Effector CD4-positive, alpha-beta T cell (primary cell): ENCODE measurements at places on chromosomes 1 and 21.

DNA sequence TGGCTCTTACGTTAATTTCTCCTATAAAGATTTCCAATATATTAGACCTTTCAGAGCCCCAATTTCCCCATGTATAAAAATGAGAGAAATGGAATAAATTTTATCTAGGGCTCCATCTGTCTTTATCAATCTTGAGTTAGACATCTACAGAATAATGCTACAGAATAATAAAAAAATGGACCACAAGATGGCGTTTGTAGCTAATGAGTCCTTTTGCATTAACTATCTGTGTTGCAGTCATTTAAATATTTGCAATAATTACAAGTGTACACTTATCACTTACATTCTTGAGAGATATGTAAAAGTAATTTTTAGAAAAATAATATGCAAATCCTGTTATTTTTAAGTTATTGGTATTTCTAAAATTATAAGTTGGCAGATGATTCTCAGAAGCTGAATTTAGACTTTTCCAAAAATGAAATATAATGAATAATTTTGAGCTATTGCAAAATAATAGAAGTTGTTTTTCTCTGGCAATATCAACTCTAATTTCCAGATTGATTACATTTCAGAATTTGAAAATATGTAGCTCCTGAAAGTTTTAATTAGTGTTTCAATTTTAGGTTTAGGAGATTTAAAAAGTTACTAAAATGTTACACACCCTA, 87.7 kb downstream of the SNX7 start:
- DNase-seq: no peak

- DNase-seq: no peak
Observed at GRCh38 chr1:25738499-25738898, 61.5 kb upstream of the SELENON start.

GRCh38 chr1:193476748-193477147, 290.3 kb upstream of the B3GALT2 start:
- no peak for DNase-seq

- DNase-seq: no peak
Observed at GRCh38 chr1:19665496-19666465, 1.1 kb downstream of the HTR6 start.

GRCh38 chr1:234619071-234619480, 9.1 kb upstream of the IRF2BP2 start:
- DNase-seq: no peak

DNA sequence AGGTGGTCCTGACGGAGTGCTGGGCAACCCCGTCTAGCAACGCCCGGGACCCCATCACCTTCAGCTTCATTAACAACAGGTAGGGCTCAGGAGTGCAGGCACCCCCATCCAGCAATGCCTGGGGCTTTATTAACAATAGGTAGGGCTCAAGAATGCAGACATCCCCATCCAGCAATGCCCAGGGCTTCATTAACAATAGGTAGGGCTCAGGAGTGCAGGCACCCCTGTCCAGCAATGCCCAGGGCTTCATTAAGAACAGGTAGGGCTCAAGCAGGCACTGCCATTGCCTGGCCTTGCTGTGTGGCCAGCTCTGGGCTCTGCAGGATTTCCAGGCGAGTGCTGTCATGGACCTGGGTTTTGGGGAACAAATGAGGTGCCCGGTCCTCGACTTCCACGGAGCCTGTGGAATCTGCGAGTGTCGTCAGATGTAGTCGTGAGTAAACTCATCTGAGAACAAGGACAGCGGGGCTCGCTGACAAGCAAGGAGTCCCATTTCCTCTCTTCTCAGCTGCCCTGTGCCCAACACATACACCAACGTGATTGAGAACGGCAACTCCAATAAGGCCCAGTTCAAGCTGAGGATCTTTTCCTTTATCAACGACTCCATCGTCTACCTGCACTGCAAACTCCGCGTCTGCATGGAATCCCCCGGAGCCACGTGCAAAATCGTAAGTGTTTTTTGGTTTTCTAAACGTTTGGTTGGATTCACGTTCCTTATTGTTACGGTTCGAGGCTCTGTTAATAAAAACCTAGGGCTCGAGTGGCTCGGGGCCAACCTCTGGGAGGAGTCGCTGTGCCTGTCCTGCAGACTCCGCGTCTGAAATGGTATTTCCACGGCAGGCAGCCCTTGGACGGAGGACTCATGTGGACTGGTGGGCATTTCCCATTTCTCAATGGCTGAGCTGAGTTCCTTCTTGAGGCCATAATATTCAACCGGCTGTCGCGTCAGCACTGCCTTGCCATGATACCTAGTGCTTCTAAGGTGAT, 56.3 kb downstream of the UMODL1 start:
- DNase-seq: no peak

DNA sequence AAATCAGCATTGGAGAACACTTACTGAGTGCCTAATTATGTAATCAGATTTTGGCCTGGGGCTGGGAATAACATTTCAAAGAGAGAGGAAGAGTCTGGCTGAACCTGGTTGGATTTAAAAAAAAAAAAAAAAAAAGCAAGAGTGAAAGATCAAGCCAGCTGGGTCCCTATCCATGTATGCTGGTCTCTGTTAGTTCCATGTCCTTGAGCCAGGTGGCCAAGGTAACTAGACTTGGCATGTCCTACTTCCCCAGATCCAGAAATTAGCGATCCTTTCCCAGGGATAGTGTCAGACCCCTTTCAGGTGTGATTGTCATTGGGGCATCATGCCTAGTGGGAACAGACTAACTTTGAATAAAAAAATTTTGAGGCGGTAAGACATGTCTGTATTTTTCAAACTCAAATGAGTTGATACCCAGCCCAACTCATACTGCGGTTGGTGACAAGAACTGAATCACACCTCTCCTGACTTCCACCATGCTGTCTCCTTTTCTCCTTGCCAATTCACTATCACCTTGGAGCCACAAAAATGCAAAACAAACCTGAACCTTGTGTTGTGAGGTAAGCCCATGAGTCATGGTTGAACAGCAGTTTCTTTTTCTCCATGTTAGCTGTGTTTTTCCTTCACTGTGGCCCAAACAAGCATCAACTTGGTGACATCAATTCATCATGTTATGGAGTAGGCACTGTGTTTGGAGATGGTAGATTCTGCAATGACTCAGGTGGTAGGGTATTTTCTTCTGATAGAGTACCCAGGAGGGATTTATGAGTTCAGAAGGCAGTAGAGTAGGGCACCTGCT, 24.5 kb upstream of the PPP2R5A start:
- DNase-seq: no peak

DNA sequence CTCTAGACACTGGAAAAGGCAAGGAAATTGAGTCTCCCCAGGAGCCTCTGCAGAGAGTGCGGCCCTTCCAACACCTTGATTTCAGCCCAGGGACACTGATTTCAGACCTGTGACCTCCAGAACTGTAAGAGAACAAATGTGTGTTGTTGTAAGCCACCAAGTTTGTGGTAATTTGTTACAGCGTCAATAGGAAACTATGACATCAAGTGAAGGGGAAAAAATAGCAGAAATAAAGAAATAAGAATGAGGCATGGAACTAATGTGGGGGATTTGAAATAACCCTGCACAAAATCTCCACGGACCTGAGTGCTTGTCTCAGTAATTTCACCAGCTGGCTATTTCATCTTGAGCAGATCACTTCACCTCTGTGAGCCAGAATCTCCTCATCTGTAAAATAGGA, 227.8 kb upstream of the JUN start:
- no peak for DNase-seq

DNA sequence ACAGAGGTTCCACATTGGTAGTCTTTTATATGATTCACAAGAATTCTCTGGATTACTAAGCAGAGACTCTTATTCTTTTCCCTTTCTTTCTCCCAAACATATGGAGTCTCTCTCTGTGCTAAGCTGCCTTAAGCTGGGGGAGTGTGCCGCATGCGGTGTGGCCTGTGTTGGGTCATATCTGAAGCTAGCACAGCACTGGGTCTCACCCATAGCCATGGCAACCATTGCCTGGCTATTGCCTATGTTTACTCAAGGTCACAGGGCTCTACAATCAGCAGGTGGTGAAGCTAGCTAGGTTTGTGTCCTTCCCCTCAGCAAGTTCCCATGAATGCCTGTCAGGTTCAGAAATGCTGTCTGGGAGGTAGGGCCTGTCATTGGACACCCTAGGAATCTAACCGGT, 73.6 kb upstream of the ZRANB2 start:
- no peak for DNase-seq

DNA sequence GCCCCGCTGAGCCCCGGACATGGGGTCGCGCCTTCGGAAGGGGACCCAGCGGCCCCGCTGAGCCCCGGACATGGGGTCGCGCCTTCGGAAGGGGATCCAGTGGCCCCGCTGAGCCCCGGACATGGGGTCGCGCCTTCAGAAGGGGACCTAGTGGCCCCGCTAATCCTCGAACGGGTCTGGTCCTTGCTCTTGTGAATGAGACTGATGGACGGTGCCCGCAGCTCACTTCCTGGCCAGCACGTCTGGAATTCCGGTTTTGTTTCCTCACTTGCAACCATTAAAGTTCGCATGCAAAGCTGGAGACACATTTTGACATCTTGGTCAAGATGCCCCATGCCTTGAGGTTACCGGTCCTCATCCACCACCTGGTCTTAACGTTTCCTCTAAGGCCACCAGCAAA, 5.6 kb downstream of the WRAP73 start:
- DNase-seq: no peak

- no peak for DNase-seq
Observed at GRCh38 chr1:192545896-192546521, 29.6 kb upstream of the RGS1 start.

DNA sequence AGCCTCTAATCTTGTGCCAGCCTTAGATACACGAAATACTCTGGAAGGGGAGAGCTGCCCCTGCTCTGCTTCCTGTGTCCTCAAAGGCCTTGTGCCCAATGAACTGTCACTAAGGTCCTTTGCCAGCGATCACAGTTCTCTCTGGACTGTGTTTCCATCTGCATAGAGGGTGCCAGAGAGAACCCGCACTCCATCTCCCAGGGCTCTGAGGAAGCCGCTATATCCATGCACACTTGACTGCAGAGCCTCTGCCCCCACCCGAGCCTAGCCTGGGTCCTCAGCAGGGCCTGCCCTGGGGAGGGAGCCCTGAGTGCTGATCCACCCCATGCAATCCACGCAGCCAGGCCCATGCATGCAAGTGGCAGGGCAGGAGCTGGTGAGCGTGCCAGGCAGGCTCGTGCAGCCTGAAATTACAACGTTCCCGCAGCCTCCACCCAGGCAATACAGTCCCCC, 30.6 kb upstream of the KIF21B start:
- DNase-seq: no peak

- DNase-seq: no peak
Observed at GRCh38 chr1:67174716-67175284, 8.5 kb downstream of the IL23R start.

- DNase-seq: no peak
Observed at GRCh38 chr1:177947623-177948022, 22.2 kb downstream of the SEC16B start.

DNA sequence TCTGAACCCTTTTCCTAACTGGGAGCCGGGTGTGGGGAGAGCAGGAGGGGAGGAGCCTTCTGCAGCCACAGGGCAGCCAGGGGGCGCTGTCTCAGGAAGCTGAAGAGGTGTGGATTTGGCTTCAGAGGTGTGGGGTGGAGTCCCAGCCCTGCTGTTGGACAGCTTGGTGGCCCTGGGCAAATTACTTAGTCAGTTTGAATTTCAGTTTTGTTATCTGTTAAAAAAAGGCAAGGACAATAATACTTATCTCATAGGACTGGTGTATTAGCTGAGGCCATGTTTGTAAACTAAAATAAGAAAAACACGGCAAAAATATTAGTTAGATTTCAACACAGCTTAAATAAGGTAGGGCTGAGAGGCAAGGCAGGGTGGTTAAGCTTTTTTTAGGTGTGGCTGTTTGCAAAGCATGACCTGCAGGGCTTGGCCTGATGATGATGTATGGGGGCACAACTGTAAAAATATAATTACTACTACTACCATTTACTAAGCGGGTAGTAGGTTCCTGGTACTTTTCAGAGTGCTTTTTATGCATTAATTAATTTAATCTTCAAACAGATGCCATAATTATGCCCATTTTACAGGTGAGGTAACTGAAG, 111.8 kb downstream of the PLXNA2 start:
- peak; percentile 14 for DNase-seq

GRCh38 chr1:3459051-3459908, 4.8 kb downstream of the ARHGEF16 start:
- no peak for DNase-seq

- no peak for DNase-seq
Observed at GRCh38 chr1:235588916-235589515, 60.6 kb downstream of the GNG4 start.

DNA sequence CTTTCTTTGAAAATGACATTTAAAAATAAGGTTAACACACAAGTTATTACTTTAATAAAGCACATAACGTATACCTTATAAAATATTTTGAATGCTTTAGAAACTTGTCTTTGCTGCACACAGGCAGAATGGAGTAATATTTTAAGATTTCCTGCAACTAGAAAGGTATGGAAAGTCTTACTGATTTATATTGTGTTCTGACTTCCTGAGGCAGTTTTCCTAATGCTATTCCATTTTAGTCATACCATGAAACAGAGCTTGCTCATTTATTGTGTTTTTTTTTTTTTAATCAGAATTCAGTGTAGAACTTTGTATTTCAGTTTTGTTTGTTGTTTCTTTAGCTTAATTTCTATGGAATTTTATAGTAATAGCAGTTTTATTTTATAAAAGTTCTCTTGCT, 60.9 kb upstream of the S1PR1 start:
- no peak for DNase-seq

DNA sequence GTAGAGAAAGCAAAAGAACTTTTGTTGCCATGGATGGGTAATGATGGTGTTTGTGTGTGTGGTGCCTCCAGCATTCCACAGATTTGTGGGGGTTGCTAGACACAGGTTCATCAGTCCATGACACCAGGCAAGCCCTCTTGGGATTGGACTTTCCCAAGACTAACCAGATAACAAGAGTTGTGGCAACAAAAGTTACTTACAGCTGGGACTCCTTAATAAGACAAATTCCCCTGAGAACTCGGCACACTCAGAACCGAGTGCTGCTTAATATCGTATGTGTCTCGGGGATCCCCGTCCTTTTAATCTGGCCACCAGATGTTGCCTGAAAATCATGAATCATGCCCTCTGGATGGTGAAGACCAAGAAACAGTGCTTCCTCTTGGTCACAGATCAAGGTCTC, 193.3 kb downstream of the AJAP1 start:
- DNase-seq: no peak

GRCh38 chr21:28444557-28444956, 548.1 kb downstream of the LTN1 start:
- DNase-seq: no peak

- DNase-seq: no peak
Observed at GRCh38 chr1:178020968-178021640, 51.2 kb upstream of the SEC16B start.

- no peak for DNase-seq
Observed at GRCh38 chr1:3093898-3094626, 25.1 kb downstream of the PRDM16 start.

- no peak for DNase-seq
Observed at GRCh38 chr1:172608098-172608601, 50.8 kb upstream of the FASLG start.

GRCh38 chr1:183021405-183022201, 1.6 kb upstream of the LAMC1 start:
- DNase-seq: no peak

- DNase-seq: no peak
Observed at GRCh38 chr1:154460695-154461260, 41.2 kb upstream of the TDRD10 start.

- no peak for DNase-seq
Observed at GRCh38 chr21:41362605-41363369, 960 bp downstream of the MX2 start.
